Suprapubic skin (tissue), 4 donors: ENCODE measurements at places on chromosomes 1 and 21.

GRCh38 chr1:37601441-37601840 lies 5.7 kb upstream of the GNL2 start:
- no peak for DNase-seq

DNA sequence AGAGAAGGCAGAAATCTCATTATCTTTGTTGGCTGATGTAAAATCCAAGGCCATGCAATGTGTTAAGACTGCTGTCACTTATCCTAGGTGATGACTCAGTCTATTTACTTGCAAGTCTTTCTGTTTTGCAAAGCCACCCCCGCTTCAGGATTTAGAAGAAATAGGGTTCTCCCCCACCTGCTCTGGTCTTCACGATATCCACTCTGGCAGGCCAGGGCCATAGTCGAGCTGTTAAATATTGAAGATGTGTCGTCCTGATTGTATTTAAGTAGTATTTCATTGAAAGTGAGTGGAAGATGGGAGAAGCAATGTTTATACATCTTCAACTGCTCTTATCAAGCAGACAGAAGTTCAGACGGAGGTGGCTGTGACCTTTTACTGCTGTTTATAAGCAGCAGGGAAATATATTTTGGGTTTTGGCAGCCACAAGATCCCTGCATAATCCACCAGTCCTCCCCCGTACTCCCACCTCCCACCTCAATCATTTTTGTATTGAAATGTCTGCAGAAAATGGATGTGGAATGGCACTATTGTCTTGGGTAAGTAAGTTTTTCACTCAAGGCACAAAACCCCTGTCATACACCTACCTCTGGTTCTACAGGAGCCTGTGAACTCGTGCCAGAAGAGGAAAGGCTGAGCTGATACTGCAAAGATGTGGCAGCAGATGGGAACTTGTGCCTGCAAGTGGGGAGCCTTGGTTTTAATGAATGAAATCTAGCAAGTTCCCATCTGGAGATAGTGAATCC lies 117.4 kb downstream of the MRPS6 start:
- no peak for DNase-seq

DNA sequence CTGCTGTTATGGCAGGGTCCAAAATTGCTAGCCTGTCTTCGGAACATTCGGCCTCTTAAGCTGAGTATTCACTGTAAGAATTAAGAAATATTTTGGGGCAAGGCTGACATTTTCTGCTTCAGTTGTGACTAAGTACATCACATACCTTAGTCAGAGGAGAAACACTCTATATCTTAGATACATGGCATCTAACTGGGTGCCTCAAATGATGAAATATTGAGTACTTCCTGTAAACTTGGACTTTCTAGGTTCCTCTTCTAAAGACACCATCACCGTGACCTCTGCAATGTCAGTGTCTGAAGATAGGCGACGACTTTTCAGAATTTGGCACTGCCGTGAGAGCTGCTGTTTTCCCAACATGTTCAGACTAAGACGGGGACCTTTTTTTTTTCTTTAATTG lies 65.6 kb downstream of the PCBP3 start:
- no peak for DNase-seq

DNA sequence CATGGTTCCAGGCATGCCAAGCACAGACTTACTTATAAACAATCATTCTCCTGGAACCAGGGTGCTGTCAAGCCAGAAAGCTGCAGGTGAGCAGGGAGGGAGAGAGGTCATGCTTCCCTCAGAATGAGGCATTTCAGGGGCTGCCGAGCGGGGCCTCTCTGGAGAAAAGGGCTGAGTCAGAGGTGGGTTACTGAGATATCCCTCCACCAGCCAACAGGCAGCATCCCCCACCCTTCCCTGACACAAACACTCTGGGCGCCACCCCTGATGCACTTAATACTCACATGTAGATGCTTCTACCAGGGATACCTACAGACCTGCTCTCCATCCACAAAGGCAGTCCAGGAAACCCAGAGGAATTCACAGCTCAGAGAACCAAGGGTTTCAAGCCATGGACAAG lies 13.1 kb downstream of the STK40 start:
- DNase-seq = no peak

DNA sequence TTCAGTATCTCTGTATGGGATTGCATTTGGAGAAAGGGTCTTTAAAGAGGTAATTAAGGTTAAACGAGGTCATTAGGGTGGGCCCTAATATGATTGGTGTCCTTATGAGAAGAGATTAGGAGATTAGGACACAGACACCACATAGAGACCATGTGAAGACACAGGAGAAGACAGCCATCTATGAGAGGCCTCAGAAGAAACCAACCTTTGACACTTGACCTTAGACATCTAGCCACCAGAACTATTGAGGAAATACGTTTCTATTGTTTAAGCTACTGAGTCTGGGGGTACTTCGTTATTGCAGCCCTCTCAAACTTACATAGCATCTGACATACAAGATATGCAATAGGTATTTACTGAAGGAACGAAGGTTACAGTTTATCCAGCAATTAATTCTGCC lies 7.3 kb upstream of the VPS45 start:
- no peak for DNase-seq

GRCh38 chr1:108877348-108878159 lies 769 bp downstream of the GPSM2 start:
- DNase-seq = no peak

GRCh38 chr1:222455188-222455879 lies 92.6 kb downstream of the HHIPL2 start:
- peak; percentile 91 for DNase-seq

DNA sequence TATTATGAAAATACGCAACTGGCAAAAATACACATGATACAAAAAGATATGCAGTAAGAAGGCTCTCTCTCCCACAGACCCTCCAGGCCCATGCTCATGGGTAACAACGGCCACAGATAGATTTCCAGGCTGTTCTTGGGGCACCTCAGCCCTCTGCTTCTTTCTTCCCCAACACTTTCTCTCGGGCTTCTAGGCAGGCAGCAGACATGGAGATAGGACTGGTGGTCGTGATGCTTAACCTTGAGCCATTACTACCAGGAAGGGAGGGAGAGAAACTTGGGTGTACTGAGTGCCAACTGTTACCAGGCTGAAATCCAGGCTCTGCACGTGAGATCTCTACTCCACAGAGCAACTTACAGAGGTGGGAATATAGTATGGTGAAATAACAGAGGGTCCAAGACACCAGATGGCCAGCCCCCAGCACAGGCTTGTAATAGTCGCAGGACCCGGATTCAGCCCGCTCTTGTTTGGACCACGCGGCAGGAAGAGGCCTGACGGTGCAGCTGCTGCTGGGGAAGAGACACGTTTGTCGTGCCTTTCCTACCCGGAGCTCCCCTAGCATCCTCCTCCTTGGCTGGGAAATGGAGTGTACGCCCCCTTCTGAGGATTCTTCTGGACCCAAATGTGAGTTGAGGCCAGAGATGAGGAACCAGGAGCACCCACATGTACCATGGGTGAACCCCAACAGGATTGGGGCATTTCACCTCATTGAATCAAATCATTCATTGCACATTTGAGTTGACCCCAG lies 441.1 kb upstream of the VAMP3 start:
- peak; percentile 44 for DNase-seq

DNA sequence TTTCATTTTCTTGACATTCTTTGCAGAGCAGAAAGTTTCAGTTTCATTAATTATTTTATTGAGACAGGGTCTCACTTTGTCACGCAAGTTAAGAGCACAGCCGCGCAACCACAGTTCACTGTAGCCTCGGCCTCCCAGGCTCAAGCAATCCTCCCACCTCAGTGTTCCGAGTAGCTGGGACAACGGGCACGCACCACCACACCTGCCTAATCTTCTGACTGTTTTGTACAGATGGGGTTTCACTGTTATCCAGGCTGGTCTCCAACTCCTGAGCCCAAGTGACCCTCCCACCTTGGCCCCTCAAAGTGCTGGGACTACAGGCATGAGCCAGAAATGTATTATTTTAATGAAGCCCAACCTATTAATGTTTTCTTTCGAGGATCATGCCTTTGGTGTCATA lies 3.0 kb upstream of the SPATC1L start:
- DNase-seq = peak; percentile 70

- DNase-seq = no peak
These were observed 6.3 kb downstream of the VANGL1 start for GRCh38 chr1:115647919-115648650.

GRCh38 chr1:169487133-169487532 lies 1.4 kb upstream of the SLC19A2 start:
- no peak for DNase-seq

- no peak for DNase-seq
These were observed 28.3 kb downstream of the TP73 start for GRCh38 chr1:3680488-3681230.

GRCh38 chr1:159197561-159198557 lies 6.8 kb upstream of the ACKR1 start:
- DNase-seq = no peak

GRCh38 chr1:117527074-117527473 lies 78.8 kb upstream of the TENT5C start:
- DNase-seq = no peak

DNA sequence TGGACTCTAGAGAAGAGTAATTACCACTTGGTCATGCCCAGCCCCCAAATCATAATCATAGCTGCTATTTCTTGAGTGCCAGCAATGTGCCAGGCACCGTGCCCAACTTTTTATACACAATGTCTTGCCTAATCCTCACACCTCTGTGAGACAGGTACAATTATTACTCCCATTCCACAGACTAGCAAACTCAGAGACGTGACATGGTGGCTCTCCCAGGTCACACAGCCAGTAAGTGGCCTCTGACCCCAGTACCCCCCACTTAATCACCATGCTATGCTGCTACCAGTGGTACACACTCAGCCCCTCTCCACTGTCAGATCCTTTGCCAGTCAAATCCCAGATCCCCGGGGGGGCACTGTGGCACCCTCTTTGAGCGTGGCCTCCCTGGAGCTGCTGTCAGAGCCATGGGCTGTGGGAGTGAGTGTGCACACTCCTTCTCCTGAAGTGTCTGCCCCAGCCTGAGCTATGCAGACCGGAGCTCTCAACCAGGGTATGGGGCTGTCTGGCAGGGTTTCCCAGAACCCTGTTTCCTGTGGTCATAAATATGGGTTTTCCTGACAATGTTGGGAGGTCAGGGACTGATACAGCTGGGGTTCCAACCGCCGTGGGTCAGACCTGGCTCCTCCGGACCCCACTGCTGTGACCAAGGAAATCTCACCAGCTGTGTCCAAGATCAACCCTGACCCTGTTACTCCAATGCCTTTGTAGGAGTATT lies 51.8 kb downstream of the LACTBL1 start:
- no peak for DNase-seq

GRCh38 chr1:241918879-241919278 lies 38.7 kb upstream of the BECN2 start:
- DNase-seq = no peak

- DNase-seq = no peak
These were observed 51.7 kb upstream of the SOD1 start for GRCh38 chr21:31607791-31608190.

DNA sequence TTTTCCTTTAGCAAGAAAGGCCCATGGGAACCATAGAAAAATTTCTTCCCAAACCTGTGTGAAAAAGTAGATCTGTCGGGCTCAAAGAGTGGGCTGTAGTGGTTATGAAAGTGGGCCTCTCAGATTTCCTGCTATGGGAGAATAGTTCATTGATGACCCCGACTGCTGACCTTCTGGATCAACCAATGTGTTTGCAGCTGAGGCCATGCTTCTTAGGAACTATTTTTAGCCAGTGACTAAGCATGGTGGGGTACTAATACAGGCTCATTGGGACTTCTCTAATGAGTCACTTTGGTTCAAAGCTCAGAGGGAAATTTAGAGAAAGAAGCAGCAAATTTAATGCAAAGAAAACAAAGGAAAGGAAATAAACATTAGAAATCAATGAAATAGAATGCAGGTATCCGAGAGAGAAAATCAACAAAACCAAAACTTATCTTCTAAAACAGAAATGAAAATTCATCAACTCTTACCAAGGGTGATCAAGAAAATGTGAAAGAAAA lies 12.6 kb upstream of the PSMA5 start:
- no peak for DNase-seq

DNA sequence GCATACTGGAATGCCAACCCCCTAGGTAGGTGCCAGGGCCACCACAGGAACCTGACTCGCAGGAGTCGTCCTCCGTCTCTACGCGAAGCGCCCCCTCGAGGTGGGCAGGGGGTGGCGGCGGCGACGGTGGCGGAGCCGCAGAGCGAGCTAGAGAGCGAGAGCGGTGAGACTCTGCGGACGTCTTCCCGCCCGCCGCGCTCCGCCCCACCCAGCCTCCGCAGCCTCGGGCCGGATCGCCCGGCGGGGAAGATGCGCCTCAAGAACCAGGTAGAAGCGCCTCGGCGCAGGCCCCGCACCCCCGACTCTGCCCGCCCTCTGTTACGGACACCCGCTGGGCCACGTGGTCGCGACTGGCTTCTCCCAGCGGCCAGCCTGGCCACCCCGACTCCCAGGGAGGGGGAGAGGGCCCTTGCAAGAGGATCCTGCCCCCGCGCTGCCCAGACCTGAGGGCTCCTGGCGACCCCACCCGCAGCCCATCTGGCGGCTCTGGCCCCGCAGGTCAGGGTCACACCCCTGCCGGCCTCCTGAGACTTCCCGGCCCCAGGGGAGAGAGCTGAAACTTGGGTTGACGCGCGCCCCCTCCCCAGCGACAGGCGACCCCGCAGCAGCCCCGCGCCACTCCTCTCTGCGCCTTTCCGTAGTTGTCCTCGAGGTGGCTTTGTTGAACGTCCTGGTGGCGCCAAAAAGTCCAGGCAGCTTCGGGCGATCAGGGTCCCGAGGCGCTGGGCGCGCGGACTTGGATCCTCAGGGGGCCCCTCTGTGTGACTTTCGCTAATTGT lies 24.4 kb upstream of the AGBL4 start:
- no peak for DNase-seq

DNA sequence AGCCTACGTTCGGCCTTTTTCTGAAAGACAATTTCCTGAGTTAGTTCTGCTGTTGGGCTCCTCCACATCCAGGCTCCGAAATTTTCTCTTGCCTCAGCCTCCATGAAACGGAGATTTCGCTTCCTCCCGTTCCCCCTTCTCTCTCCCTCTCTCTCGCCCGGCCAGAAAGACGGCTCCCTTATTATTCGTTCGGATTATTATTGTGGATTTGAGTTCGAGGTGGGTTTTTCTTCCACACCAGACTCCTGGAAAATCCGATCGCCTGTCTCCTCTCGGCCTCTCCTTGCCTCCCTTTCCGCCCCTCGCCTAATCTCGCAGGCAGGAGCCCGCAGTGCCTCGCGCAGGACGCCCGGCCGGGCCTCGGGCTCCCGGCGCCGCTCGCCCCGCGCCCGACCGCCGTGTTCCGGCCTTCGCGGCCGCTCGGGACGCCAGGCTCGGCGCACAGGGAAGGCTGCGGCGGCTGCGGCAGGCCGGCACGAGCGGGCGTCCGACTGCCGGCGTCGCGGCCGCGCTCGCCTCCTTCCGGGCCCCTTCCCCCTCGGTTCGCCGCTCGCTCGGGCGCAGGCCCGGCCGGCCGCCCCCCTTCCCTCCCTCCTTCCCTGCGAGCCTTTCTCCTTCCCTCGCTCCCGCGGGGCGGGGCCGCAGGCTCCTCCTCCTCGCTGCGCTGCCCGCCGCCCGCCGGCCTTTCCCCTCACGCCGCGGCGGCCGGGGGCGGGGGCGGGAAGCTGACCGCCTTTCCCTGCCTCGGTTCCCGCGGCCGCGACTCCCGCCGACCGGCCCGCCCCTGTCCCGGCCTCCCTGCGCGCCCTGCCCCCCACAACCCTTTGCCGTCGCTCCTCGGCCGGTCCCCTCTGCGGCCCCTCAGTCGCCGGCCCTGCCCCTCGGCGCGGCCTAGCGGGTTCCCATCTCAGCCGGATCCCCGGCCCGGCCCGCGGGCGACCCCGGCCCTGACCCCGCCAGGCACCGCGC lies at the start of gene ARHGEF11:
Gene ARHGEF11, minus strand, starts transcription at position 493 of the 969 bp plus-strand sequence. CDS start 1,412 bp downstream, outside the sequence.
- peak; percentile 91 for DNase-seq
